Common myeloid progenitor, CD34-positive (primary cell): ENCODE measurements at places on chromosomes 2 and 18.

DNA sequence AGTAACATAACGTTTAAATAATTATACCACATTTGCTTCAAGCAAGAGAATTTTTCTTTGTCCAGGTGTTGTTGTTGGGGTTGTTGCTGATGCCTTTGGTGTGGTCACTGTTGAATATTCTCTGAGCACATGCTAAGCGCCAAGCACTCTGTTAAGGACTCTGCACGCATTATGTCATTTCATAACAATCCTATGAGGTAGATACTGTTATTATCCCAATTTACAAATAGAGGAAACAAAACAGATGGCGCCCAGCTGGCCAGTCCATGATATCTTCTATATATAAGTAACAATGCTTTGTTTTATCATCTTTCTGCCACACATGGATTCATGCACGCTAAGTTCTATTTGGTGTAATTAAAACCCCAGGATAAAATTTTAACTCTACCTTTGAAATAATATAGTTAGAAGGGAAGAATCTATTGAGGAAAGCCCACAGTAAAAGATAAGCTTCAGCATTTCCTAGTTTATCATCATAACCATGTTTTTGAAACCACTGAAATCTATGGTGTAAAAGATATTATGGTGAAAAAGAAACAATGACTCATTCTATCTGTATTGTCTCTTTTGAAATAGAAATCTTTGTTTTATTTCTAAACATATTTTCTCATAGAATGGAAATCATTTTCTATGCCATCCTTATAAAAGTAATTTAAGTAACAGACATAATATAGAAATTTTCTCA is 199.7 kb downstream of the PID1 start:
- no peak for DNase-seq

GRCh38 chr2:10369269-10370255 is 66.9 kb downstream of the HPCAL1 start:
- DNase-seq, result peak; percentile 50

DNA sequence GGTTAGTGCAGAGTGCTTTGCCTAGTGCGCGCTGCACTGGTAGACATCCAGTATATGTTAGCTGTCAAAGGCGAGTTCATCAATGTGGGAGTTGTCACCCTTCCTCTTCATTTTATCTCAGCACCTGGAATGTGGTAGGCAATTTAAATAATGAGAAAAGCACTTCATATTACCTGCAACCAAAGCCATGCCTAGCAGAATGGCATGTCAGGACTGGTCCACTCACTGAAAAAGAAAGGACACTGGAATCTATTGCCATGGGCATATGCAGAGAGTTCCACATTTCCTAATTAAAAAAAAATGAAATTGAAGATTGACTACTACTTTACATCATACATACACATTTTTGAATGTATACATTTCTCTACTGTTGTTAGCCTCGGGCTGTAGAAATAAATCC is 139.6 kb downstream of the PAX3 start:
- no peak for DNase-seq

- no peak for DNase-seq
Measured at GRCh38 chr2:219662566-219662965, 35.1 kb downstream of the SLC4A3 start.

DNA sequence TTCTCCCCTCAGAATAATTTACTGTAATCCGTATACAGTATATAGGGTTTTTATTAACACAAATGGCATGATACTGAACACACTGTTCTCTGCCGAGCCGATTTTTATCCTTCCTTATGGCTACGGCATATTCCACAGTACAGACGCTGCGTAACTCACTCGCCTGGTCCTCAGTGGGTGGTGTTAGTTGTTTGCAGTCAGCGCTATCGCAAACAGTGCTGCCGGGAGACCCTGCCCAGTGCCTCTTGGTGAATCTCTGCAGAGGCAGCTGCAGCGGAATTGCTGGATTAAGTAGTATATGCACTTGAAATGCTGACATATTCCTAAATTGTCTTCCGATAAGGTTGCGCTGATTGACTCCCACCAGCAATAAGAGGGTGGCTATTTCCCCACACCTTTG is 73.9 kb downstream of the MARCO start:
- DNase-seq, result no peak
